ENCODE measurements at places on chromosomes 7 and 10.

- no peak for DNase-seq
Measured at GRCh38 chr7:134085311-134085710, 41.8 kb upstream of the LRGUK start.

DNA sequence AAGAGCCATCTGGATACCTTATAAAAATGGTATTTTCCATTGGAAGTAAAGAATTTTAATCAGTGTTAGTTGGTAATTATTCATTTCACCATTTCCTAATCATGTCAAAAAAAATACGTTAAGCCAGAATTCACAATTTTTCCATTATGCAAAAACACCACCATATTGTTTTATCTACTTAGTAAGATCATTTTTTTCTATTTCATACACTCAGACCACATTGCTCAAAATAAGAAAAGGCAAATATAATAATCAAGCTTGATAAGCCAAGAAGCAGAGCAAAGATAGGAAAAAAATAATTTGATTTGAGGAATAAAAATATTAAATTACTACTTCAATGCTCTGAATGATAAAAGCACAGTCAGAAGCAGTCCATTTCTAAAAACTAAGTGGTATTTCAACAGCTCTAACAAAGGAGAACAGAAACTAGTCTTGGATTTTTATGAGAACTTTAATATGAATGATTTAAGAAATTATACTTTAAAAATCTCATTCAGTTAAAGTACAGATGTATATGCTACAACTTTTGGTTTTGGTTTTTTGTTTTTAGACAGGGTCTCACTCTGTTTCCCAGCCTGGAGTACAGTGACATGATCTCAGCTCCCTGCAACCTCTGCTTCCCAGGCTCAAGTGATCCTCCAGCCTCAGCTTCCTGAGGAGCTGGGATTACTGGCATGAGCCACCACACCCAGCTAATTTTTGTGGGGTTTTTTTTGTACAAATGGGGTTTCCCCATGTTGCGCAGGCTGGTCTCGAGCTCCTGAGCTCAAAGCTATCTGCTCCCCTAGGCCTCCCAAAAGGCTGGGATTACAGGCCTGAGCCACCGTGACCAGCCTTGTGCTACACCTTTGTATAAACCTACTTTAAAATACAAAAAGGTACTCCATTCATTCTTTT lies 46.6 kb downstream of the LRRN3 start:
- DNase-seq: no peak

DNA sequence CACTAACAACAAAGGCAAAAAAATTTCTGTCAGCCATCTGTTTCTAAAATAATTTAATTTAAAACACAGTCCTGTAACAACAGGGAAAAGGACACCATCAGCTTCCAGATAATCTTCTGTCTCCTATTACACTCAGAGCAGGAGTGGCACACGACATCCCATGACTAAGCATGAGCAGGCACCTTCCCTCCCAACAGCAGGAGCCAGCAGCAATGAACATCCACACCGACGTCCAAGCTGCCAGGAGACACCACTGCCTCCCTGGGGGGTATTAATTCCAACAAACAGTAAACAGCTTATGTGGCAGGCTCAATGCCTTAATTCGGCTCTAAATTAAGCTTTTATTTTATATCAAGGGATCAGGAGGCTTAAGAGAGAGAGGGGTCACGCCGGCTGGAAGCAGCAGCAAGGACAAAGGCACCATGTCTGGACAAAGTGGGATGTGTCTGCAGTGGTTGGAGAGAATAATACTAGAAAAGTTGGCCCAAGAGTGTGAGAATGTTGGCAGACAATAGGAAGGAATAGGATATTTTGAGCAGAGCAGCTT lies 45.7 kb downstream of the KIAA1549 start:
- peak; percentile 74 for DNase-seq

GRCh38 chr10:34996843-34997242 lies 93.3 kb downstream of the CUL2 start:
- DNase-seq: no peak

GRCh38 chr10:86585037-86585929 lies 63.7 kb upstream of the WAPL start:
- peak; percentile 53 for DNase-seq

GRCh38 chr7:32809871-32810270 lies 81.7 kb downstream of the KBTBD2 start:
- DNase-seq: no peak

DNA sequence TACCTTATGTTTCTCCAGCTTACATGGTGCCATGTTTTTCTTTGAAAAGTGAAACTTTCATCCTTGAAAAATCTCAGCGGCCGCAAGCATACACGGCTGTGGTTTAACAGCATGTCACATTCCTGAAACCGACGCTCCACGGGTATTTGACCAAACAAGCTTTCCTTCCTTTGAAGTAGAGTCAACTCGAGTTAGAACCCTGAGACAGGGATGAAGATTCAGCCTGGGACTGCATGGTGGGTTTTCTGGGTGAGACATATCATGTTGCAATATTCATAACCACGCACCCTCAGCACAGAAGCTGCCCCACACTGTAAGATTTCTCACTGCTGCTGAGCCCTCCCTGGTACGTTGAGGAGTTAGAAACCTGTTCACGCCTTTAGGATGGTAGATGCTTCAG lies 8.1 kb downstream of the CYP26A1 start:
- peak; percentile 37 for DNase-seq

DNA sequence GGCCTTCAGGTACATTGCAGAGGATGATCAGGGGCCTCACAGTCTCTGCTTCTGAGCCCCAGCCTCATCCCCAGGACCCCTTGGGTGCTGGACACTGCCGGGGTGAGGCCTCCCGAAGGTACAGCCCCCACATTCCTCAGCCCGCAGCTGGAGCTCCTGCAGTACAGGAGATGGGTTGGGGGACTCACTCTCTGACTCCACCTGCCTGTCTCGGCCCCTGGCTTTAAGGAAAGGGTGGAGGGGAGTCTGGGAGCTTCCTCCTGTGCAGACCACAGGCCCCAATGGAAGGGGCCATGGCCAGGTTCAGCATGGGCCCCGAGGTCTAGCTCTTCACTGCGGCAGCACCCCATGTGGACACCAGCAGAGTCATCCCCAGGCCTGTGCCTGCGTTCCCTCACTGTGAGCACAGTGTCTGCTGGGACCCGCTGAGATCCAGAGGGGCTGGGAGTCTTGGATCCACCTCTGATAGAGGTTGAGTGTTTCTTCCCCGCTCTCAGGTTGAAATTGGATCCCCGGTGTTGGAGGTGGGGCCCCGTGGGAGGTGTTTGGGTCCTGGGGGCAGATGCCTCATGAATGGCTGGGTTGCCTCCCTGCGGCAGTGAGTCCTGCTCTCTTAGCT lies 99.9 kb downstream of the PRKAG2 start:
- no peak for DNase-seq

DNA sequence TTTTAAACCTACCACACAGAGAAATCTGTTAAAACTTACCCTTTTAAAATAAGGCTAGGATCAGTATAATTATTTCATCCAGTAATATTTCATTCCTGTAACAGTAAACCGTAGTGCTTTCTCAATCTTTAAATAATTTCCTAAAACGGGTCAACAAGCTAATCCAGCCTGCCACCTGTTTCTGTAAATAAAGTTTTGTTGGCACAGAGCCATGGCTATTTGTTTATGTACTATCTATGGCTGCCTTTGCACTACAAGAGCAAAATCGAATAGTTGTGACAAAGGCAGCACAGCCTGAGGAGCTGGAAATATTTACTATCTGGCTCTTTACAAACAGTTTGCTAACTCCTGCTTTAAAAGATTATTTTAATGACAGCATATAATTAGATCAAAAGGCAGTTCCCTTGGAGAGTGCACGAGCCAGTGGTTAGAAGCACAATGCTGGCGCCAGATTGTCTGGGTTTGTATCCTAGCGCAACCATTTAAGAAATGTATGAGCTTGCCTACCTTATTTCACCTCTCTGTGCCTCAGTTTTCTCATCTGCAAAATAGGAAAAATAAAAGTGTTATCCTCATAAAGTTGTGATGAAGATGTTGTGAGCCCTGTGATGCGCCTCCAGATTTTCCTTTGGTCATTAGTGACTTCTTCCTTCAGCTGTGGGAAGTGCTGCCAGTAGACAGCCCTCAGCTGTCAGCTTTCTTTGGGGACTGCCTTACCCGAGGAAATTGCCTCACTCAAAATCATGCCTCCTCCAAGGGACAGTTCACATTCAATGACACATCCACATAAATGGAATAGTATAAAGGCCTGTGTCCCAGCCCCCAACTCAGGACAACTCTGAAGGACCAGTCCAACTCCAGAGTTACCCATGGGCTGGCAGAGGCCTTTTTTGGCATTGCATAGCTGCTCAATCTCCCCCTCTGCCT lies 11.8 kb upstream of the MIOS start:
- no peak for DNase-seq

GRCh38 chr7:115734641-115735040 lies 295.9 kb downstream of the TFEC start:
- DNase-seq: no peak

DNA sequence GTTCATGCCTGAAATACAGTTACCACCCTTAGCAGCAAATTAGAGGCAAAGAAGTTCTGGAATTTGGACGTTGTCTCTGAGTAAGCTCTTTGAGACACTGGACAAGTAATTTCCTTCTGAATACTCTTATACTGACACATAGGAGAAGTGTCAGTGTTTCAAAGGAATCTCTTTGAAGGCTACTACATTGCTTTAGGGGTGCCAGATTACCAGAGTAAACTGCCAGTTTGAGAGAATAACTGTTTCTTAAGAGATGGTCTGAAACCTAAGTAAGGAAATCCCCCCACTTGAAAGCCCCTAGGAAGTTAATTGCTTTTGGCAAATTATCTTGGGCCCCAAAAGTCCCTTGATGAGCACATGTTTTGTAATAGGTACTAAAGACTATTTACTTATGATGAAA lies 3.4 kb downstream of the FAS start:
- no peak for DNase-seq

DNA sequence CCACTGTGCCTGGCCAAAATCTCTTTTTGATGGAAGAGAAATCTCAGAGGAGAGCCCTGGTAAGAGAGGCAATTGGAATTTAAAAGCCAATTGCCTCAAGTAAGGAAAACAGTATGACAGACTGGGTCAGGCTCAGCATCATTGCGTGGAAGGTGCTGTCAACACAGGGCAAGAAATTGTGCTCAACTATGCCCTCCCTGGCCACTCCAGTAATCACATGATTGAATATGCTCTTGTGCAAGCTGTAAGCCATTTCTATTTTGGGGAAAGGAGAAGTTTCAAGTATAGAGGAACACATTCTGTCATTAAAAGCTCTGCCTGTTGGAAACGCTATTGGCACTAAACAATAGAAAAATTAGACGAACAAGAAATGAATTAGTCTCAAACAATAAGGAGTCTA lies 1127.7 kb downstream of the REEP3 start:
- peak; percentile 1 for DNase-seq

DNA sequence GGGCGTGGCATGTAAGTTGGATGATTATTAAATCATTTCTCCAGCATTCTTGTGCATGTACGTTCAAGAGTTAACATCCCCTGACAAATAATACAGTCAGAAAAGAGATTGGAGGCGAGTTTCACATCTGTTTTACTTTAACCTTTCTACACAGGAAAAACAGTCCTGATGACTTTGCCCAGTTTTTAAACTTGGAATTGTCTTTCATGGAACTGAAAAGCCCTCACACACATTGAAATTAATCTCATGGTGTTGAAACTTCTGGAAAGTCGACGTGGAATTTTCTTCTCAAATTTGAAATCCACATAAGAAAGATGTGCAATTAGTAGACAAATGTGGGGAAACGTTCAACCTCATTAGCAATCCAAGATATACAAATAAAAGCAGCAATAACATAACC lies 31.2 kb upstream of the ZNF438 start:
- DNase-seq: no peak

DNA sequence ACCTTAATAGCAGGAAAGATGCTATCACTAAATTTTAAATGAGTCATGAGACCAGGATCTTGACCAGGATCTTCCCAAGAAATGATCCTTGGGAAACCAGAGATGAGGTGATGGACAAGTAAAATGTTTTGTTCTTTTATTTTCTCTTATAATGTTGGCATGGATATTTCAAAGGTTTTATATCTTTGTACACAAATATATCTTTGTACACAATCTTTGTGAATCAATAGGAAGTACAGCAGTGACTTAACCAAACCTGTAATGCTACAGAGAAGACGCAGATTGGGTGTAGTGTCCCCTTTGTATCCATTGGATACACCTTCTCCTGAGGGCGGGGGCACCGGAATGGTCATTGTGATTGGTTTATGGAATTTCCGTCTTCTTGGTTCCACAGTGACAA lies 180.1 kb upstream of the CCDC6 start:
- no peak for DNase-seq

DNA sequence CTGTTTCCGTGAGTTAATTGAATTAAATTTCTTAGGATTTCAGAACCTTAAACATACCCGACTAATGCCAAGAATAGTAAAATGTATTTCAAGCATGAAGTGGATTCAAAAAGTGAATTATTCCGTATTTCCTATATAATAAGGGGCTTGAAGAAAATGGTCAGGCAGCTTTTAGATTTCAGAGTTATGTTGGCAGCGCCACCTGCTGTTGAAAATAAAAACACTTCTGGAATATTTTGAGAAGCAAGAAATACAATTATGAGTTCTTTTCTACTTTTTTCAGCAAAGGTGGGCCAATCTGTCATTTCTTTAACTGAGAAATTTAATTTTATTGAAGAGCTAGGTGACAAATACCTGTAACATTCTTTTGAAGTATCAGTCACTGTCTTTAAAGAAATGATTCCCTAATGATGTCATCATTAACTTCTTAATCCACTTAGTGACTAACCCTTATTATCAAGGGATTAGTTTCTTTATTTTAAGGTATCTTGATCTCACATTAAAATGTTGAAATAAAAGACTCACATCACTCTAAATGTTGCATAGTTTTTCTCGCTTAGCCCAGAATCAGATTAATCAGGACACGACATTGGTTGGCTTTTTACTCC lies 36.6 kb upstream of the AGR3 start:
- DNase-seq: peak; percentile 42

DNA sequence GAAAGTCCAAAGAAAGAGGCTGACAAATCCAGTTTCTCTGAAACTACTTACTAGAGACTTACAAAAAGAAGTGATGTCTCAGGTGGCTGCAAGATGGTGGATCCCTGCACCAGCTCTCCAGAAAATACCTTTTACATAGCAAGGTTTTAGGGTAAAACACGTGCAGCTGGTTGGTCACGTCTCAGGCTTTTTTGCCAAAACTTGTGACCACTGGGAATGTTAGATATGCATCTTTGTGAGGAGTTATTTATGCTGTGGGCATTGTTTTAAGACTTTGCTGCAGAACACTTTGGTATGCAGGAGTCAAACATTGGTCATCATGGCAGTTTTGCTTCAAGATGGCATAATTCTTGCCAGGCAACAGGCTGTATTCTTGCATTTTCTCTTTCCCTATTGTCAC lies 1352.8 kb downstream of the REEP3 start:
- DNase-seq: no peak

GRCh38 chr10:71250842-71251241 lies 38.5 kb downstream of the UNC5B start:
- no peak for DNase-seq

GRCh38 chr10:65419629-65420028 lies 1506.2 kb upstream of the LRRTM3 start:
- DNase-seq: no peak

GRCh38 chr10:54613162-54613561 lies 187.9 kb downstream of the PCDH15 start:
- DNase-seq: no peak

- DNase-seq: no peak
Measured at GRCh38 chr10:86967481-86967941, 771 bp upstream of the ADIRF start.
